Pulmonary artery endothelial cell (primary cell): ENCODE measurements at places on chromosomes 7 and 10. TPM values are rescaled to one million over a fixed set of nuclear protein-coding genes. Genes with fewer than 3 reads are reported as not detected.

The MYL10 gene
- total RNA-seq = not detected in 2 replicates

The ITGA8 gene
- under 0.01 TPM in 1 of 2 replicates, not detected in the other for total RNA-seq

DNA sequence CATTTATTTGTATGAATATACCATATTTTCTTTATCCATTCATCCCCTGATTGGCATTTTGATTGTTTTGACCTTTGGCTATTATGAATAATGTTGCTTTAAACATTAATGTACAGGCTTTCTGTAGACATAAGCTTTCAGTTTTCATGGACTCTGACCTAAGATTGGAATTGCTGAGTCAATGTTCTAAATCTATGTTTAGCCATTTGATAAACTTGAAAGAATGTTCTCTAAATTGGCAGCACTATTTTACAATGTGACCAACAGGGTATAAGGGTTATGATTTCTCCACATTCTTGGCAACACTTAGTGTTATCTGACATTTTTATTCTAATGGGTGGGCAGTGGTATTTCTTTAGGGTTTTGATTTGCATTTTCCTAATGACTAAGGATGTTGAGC is 229.7 kb upstream of the ETV1 start:
- no peak for DNase-seq

DNA sequence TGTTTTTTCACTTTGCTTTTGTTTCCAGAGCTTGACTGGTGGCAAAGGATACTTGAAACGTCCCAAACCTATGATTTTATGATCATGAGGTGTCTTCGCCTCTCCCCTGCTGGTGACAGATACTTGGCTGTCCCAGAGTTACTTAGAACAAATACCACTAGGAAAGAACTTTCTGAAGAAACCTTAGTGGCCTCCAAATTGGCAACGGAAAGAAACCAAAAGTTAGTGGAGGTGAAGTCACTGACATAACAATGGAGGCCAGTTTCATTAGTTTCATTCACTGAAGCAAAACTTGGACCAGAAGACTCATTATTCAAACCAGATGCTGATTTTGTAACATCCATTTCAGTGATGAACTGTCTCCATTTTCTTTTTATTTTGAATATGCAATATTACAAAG is 68.6 kb downstream of the JAZF1 start:
- DNase-seq = no peak

- no peak for DNase-seq
Observed at GRCh38 chr7:116713918-116714317, 41.9 kb downstream of the MET start.
